ENCODE measurements at places on chromosomes 16 and 17.

- DNase-seq: no peak
Observed at GRCh38 chr16:49462362-49462988, 88.9 kb downstream of the C16orf78 start.

- DNase-seq: no peak
Observed at GRCh38 chr17:66935717-66936116, 28.8 kb upstream of the CACNG4 start.

DNA sequence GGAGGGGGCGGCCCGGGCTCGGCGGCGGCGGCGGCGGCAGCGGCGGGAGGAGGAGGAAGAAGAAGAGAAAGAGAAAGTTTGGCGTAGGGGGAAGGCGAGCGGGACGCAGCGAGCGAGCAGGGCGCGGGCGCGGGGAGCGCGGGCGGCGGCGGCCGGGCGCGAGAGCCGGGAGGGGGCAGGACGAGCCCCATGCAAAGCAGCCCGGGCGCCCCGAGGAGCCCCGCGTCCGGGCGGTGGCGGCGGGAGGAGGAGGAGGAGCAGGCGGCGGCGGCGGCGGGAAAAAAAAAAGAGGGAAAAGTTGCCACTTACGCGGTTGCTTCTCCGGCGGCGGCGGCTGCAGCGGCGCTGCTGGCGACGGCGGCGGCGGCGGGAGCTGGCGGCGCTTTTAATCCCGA lies 10.3 kb upstream of the ZFHX3 start:
- peak; percentile 68 for DNase-seq

GRCh38 chr17:31802502-31802901 lies 56.5 kb downstream of the COPRS start:
- no peak for DNase-seq

DNA sequence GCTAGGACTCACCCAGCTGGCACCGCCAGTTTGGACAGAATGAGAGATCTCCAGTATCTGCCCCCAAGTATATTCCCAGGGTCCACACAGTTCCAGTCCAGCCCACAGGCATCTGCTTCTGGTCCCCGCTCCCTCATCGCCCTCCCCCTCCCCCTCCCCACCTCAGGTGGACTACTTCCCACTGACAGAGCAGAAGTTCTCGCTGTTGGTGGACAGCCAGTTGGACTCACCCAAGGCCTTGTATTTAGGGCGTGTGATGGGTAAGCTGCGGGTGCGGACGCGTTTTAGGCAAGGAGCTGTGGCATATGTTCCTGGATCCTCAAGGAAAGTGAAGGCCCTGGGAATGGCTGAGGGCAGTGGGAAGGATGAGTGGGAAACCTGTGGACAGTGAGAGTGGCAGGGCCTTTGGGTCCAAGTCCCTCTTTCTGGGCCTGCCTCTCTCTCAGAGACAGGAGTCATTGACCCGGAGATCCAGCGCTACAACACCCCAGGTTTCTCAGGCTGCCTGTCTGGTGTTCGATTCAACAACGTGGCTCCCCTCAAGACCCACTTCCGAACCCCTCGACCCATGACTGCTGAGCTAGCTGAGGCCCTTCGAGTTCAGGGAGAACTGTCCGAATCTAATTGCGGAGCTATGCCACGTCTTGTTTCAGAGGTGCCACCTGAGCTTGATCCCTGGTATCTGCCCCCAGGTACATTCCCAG lies 14.9 kb downstream of the CNTNAP1 start:
- DNase-seq: no peak

DNA sequence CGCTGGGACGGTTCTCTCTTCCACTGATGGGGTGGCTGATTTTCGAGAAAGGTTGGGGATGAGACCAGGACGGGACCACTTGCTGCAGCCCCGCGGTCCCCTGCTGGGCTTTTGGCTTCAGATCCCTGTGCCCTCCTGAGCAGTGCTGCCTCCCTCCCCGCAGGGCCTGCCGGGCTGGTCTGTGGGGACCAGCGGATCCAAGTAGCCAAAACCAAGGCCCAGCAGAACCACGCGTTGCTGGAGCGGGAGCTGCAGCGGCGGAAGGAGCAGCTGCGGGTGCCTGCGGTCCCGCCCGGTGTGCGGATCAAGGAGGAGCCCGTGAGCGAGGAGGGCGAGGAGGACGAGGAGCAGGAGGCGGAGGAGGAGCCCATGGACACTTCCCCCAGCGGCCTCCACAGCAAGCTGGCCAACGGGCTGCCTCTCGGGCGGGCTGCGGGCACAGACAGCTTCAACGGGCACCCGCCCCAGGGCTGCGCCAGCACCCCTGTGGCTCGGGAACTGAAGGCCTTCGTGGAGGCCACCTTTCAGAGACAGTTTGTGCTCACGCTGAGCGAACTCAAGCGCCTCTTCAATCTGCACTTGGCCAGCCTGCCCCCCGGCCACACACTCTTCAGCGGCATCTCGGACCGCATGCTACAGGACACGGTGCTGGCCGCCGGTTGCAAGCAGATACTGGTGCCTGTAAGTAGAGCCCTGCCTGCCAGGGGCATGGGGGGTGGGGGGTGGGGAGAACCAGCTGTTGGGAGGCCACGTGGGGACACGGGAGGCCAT lies 28.6 kb downstream of the POLR3E start:
- no peak for DNase-seq

GRCh38 chr17:73710095-73710592 lies 65.9 kb upstream of the SDK2 start:
- peak; percentile 16 for DNase-seq

DNA sequence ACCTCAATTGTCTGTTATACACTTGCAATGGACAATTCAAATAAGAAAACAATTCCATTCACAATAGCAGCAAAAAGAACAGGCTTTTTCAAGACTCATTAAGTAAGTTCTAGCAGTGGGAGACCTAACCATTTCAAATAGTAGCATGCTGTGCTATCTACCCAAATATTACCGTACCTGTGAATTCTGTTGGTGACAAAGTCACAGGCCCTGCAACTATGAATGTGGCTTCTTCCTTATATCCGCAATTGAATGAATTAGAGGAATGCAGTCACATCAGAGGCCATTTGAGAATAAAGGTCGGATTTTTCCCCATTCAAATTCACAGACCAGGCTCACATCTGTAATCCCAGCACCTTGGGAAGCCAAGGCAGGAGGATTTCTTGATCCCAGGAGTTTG lies 800 bp upstream of the NME4 start:
- DNase-seq: no peak

- DNase-seq: no peak
Observed at GRCh38 chr17:47852113-47852949, 1.4 kb upstream of the SP6 start.

DNA sequence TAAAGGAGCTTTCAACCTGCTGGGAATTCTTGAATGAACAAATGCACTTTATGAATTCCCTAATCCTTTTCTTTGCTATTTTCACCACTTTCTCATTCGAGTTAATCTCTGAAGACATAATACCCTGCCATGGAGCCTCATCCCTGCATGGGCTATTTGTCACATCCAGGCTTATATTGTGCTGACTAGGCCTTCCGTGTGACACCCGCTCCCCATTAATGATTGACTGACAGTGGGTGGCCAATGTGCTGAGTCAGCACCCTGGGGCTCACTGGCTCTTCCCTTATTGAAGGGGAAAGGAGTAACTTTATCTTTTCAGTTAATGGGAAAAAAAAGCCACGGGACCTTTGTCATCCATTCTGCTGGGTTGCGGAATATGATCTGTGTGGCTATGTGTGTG lies 1024.8 kb upstream of the EEF2KMT start:
- no peak for DNase-seq

DNA sequence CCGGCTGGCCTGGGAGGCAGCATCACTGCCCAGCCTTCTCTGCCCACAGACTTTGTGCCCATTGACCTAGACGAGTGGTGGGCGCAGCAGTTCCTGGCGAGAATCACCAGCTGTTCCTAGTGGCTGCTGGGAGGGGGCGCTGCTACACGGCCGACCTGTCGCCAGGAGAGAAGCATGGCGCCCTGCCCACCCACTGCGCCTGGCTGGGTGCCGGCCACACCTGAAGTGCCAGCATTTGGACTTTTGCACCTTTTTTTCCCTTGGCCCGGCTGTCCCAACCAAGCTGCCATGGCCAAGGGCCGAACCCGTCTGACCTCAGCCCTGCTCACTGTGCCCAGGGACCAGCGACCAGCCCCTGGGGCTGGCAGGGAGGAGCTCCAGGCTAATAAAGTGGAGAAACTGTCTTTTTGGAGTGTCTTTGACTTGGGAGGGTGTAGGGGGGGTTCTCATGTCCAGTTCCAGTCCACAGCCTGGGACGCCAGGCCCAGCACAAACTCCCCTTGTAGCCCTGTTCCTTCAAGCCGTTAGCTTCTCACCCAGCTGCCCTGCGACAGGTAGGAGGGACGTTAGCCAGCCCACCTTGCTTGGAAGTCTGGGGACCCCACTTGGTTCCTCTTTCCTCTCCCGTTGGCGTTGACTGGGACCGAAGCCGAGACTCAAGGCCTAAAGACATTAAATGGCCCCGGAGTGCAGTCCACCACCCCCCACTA lies 939 bp upstream of the WDR90 start:
- no peak for DNase-seq

GRCh38 chr16:68445458-68445857 lies 2.9 kb downstream of the SMPD3 start:
- no peak for DNase-seq

- DNase-seq: peak; percentile 86
Observed at GRCh38 chr17:52158450-52159042, at the start of gene CA10. Gene CA10 (minus strand): TSS chr17:52158714.

DNA sequence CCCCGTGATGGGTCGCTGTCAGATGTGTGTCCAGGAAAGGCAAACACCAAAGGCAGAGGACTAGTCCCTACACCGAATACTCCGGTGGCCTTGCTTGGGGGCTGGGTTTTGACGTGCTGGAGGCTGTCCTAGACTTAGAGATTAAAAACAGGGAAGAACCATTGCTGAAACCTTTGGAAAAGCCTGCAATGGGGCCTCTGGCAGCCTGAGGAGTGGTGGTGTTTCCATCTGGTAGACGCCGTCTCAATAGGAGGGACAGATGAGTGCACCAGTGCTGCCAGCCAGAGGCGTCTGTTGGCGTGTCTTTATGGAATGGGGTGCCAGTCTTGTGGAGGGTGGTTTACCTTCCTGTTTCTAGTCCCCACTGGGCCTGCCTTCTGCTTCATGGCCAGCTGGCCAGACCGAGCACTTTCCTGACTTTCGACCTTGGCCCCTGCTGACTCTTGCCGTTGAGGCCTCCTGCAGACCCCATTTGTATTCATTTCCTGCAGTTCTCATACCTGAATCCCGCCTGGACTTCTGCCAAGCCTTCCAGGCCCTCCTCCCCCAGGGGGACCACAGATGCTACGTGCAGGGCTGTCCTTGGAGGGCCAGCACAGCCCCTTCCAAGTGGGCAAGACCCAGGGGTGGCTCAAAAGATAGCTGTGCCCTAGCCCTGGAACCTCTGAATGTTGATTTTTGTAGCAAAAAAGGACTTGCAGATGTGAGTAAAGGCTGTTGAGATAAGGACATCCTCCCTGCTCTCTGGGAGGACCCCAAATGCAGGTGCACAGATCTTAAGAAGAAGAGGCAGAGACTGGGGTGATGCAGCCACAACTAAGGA lies 1.9 kb upstream of the DNASE1 start:
- DNase-seq: no peak

DNA sequence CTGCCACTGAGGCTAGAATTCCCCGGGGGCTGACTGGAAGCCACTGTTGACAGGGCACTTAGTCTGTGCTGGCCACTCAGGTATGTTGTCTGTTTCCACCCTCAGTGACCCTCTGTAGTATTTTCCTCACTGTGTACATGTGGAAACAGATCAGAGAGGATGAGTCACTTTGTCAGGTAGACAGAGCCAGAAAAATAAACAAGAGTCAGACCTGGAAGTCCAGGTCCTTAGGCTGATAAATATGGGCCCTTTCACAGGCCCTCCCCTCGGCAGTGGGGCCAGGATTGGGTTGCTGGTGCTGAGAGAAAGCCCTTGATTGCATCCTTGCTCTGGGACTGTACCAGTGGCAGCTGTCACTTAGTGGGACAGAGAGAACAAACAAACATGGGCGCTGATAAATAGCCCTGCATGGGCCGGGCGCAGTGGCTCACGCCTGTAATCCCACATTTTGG lies 21.3 kb downstream of the PGS1 start:
- DNase-seq: no peak

- DNase-seq: no peak
Observed at GRCh38 chr16:65547772-65548446, 426.0 kb upstream of the CDH11 start.

GRCh38 chr16:11621920-11622651 lies 35.4 kb upstream of the LITAF start:
- DNase-seq: no peak

GRCh38 chr17:1908699-1909309 lies 79.0 kb downstream of the RPA1 start:
- DNase-seq: no peak

DNA sequence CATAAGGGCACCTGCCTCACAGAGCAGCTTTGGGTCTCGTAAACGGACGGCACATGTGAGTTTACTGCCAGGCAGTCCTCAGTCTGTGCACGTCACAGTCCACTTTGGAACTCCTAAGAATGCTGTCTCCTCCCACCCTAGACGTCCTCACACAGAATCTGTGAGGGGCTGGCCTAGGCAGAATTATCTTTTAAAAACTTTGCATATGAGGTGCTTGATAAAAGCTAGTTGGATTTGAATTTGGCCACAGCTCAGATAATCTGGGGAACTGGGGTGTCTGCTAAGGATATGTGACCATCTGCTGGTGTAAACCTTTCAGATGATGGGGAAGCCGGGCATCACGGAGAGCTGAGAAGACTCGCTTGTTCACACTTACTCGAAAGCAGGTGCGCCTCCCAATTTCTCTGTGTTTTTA lies 64.4 kb downstream of the METRNL start:
- DNase-seq: no peak
